ENCODE measurements at places on chromosomes 5 and 9.

GRCh38 chr9:95440447-95440846 is 76.3 kb downstream of the PTCH1 start:
- DNase-seq: no peak

DNA sequence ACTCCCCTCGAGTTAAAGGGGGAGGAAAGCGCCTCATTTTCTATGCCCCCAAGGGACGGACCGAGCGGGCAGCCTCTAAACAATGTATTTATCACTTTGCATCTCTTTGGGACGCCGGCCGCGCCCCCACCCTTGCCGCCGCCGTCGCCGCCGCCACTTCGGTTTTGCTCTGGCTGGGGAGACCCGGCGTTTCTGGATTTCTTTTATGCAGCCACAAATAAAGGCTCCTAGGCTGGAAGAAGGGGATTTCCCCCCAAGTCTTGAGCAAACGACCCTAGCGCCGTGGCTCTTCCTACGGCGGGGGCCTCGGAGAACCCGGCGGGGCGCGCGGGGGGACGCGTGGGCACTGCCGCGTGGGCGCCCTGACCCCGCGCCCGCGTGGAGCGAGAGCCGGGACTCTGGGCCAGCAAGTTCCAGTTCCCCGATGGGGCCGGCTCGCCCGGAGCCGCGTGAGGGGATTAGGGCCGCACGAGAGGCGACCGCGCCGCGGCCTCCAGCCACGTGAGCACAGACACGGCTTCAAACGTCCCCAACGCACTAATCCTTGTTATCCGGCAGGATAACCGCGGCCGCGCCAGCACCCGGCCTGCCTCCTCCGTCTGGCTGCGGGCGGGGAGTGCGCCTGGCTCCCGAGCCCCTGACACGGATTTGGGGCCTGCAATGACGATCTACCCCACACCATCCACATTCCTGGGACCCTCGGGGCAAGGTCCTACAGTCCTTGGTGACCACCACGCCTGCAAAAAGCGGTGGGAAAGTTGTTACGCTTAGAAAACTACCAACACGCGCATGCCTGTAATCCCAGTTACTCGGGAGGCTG is 7.9 kb upstream of the NEUROG1 start:
- no peak for DNase-seq

GRCh38 chr5:173055042-173055721 is 970 bp upstream of the CREBRF start:
- DNase-seq: no peak

GRCh38 chr9:129270903-129271431 is 92.9 kb upstream of the IER5L start:
- no peak for DNase-seq

DNA sequence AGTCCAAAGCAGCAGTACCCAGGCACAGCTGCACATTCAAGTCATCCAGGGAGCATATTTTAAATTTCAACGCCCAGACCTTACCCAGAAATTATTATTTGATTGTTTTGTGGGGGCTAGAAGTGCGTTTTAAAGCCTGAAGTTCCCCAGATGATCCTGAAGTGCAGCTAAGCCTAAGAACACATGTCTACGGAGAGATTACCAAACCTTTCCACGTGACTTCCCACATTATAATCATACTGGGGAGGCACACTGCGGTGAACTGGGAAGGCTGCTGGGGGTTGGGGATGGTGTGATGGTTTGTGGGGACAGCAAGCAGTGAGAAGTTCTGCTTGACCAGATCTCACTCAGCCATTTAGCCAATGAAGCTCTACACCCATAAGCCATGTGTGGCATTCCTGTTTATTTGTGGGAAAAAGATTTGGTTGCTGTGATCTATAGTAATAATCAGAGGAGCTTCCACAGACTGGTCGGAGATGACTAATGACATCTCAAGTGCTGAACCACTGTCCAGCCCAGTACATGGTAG is 93.4 kb upstream of the CDH6 start:
- DNase-seq: no peak

DNA sequence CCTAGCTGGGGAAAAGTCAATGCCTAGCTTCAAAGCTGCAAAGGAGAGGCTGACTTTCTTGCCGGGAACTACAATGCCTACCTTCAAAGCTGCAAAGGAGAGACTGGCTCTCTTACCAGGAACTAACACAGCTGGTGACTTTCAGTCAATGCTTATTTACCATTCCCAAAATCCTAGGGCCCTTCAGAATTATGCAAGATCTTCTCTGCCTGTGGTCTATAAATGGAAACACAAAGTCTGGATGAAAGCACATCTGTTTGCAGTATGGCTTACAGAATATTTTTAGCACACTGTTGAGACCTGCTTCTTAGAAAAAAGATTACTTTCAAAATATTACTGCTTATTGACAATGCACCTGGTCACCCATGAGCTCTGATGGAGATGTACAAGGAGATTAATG is 259.4 kb downstream of the PLK2 start:
- no peak for DNase-seq

DNA sequence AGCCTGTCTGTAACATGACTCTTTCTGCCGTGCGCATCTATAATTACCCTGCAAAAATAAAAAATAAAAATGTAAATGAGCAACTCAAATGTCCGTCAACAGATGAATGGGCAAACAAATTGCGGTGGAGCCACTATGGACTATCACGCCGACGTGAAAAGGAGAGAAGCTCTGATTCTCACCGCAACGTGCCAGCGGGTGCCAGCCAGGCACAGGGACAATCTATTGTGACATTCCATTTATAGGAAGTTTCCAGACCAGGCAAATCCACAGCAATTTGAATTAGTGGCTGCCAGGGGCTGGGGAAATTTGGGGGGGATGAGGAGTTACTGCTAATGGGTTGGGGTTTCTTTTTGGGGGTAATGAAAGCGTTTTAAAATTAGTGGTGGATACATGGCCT is 96.8 kb downstream of the VAV2 start:
- no peak for DNase-seq

GRCh38 chr9:127518091-127518856 is 67.0 kb downstream of the LRSAM1 start:
- DNase-seq: no peak

DNA sequence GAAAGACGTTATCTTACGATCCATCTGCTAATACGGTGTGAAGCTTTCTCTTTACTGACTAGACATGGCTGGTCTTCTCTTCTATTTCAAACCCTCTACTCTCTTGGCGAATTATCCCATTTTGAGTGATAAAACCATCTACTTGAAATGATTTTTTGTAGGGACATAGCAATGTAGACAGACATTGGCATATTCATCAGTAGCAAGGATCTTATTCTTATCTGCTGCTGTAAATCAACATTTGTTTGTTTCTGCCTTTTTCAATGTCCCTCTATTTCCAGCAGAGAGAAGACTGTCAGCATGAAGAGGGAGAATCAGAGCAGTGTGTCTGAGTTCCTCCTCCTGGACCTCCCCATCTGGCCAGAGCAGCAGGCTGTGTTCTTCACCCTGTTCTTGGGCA is at the start of gene OR1J4:
Gene OR1J4 (plus strand): TSS at position 301 of the 400 bp plus-strand sequence. CDS start 0 bp downstream, at position 301.
- DNase-seq: no peak

GRCh38 chr5:9194509-9194908 is 351.4 kb downstream of the SEMA5A start:
- no peak for DNase-seq

GRCh38 chr9:116394894-116395698 is 241.5 kb downstream of the PAPPA start:
- DNase-seq: no peak

DNA sequence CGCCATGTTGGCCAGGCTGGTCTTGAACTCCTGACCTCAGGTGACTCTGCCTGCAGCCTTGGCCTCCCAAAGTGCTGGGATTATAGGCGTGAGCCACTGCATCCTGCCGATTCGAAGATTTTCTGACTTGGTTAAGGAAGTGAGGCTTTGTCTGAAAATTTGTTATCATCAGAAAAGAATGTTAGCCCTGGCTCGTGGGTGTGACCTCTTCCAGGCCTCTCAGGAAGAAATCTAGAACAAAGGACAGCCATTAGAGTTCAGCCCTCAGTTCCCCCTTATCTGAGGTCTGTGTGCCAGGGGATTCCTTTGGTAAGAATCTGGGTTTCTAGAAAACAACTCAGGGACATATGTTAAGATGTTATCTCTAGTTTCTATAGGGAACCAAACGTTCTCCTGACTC is 6.2 kb downstream of the OR2S2 start:
- DNase-seq: no peak

DNA sequence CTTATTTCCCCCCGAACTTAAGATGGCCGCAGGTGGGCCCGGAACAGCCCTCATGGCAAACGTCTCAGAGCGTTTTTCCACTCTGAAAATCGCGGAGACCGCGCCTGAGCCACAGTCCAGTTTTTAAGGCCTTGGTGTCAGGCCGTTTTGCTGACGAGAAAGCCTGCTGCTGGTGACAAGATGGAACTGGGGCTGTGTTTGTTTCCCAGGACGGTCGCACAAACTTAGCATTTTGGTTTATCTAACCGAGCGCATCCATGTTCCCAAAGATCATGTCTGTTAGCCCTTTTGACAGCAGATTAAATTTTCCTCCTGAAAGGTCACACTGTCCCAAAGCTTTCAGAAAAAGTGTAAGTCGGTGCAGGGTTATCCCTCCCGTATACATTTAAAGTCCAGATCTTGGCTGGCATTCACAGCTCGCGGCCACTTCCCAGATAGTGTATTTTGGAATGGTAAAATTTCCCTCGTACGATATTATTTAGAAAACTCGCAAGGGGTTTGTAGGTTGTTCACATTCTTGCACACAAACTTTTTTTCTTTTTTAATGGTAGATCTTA is 812 bp downstream of the SREK1 start:
- no peak for DNase-seq

GRCh38 chr5:136174021-136174659 is 18.8 kb downstream of the SMIM32 start:
- no peak for DNase-seq

DNA sequence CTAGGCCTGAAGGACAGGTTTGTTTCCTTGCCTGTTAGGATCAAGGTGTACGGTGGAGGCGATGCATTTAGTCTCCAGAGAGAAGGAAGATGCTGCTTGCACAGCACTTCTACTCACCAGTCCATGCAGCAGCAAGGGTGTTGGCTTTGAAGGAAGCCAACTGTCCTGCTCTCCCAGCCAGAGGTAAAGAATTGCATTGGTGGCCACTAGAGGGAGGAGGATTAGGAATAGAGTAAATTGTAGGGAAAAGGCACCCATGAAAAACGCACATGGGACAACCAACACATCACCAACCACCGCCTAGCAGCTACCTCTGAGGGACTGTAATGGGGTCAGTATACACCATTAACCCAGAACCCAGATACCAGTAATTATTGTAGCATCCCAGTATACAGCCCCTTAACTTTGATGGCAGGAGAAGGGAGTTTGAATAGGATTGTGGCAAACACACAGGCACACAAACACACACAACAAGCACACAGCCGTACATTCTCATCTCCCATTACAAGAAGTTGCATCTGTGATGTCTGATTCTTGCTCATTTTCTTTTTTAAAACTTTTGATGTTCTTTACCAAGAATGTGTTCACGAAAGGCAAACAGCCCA is 267.7 kb downstream of the ADAMTS6 start:
- no peak for DNase-seq

DNA sequence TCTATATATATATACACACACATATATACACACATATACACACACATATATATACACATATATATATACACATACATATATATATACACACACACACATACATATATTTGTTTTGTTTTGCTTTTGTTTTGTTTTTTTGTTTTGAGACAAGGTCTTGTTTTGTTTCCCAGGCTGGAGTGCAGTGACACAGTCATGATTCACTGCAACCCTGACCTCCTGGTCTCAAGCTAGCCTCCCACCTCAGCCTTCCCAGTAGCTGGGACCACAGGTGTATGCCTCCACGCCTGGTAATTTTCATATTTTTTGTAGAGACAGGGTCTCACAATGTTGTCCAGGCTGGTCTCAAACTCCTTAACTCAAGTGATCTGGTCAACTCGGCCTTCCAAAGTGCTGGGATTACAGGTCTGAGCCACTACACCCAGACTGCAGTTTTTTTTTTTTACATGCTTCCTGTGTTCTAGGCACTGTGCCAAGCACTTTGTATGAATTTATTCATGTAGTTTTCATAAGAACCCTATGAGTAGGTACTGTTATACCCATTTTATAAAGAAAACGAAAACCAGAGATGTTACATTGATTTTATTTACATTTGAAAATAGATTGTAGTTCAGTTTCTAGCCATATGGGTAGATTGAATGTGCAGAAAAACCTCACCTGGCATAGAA is 120.7 kb downstream of the PBX3 start:
- no peak for DNase-seq

- no peak for DNase-seq
These were observed 715 bp downstream of the FGF10 start for GRCh38 chr5:44388321-44389089.

DNA sequence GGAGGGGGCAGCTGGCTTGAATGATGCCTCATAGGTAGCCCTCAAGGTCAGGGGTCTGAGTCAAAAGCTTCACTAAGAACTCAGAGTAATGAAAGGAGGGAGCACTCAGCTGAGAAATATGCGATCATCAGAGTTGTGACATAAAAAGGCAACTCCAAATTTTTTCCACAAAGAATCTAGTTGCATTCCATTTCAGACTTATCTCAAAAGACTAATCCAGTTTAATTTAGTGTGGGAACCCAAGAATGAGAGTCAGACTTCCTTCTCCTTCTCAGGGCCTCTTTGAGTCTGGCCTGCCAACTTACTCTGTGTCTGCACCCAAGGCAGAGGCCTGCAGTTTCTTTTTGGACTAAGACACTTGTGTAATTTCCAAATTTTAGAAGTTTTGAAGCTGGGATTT is 34.7 kb downstream of the GABRP start:
- no peak for DNase-seq

DNA sequence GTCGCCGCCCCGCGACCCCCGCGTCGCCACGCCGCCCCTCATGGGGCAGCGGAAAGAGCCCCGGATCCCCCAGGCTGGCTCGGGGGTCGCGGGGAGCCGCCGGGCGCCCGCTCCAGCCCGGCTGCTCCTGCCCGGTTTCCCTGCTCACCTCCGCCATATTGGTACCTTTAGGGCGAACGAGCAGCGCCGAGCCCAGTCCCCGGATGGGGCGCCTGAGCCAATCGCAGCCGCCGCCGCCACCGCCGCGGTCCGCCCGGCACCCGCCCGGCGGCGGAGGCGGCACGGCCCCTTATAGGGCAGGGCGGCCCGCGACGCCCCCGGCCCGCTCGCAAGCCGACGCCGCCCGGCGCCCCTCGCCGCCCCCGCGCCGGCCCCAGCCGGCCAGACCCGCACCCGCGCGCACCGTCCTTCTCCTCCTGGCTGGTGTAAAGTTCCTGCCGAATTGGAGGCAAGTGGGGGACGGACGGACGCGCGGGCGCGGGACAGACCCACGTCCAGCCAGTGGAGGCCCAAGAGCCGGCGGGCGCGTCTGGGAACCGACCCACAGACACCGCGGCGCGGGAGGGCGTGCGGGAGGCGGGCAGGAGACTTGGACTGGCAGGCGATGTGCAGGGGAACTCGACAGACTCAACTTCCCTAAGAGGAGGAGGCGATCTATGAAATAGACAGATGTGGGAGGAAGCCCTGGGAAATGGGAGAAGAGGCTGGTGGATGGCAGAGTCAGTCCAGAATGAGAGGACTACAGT is at the start of gene MIER3:
Gene MIER3 (minus strand): TSS at position 178 of the 746 bp plus-strand sequence. CDS start 21 bp downstream, at position 157.
- DNase-seq: peak; percentile 69

GRCh38 chr5:44189255-44189654 is 200.0 kb downstream of the FGF10 start:
- DNase-seq: no peak

- DNase-seq: no peak
These were observed 384.8 kb upstream of the MEF2C start for GRCh38 chr5:89267788-89268187.

- DNase-seq: no peak
These were observed 169.2 kb downstream of the COX7C start for GRCh38 chr5:86786955-86787354.

- no peak for DNase-seq
These were observed 266.6 kb downstream of the PIK3R1 start for GRCh38 chr5:68482199-68482598.

GRCh38 chr5:168317521-168318147 is 26.2 kb downstream of the WWC1 start:
- no peak for DNase-seq
